T follicular helper cell (primary cell): ENCODE measurements at places on chromosomes 6 and 20.

GRCh38 chr6:951399-952181, 258.7 kb upstream of the EXOC2 start:
- no peak for DNase-seq

GRCh38 chr6:133097208-133097607, 143.9 kb upstream of the EYA4 start:
- DNase-seq, result no peak

DNA sequence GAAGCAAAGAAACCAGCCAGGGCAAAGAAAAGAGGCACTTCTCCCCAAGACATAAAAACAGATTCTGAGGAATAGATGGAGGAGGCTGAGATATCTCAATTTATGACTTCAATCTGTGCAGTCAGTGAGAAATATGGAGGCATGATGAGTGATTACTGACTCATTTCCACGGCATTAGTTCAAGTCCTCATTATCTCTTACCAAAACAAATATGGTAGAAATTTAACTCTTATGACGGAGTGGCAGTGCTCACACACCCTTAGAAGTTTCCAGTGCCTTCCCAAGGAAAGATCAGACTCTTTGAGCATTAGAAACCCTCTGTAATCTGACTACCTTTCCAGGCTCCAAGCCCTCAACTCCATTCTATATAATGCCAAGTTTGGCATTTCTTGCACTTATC, 364.1 kb downstream of the ARHGAP18 start:
- no peak for DNase-seq

DNA sequence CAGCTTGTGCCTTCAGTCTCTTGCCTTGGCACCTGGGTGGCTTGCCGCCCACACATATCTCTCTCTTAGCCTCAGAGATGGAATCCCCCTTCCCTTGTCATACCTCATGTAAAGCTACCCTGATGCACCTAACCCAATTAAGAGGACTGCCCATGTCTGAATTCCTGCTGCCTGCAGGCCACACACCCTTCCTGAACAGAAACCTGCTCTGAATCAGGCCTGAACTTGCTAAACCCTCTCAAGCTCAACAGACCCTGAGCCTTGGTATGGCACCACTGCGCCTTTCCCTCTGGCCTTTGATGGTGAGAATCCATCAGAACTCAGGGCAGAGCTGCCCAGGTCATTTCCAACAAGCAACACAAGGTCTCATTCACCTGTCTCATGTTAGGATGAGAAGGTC, 5.2 kb downstream of the RAET1G start:
- DNase-seq, result no peak

- DNase-seq, result no peak
Measured at GRCh38 chr6:31621991-31622390, 1.5 kb downstream of the PRRC2A start.

- no peak for DNase-seq
Measured at GRCh38 chr20:4147319-4147718, 132.0 kb upstream of the RNF24 start.

DNA sequence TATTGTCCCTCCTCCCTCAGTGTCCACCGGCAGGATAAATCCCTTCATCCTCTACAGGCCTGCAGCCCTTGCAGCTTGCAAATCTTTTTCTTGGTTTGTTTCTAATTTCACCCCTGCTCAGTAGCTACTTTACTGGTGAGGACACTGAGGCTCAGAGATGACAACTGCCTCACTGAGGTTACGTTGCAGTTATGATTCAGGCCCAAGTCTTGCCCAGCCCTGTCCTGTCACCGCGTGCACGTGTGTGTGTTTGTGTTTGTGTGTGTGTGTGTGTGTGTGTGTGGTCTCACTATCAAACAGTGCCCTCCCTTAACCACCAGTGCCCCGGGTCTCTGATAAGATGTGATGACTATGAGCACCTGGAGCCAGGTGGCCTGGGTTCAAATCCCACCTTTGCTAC, 21.1 kb downstream of the FAM110A start:
- DNase-seq, result no peak

- no peak for DNase-seq
Measured at GRCh38 chr6:56849896-56850295, 105.0 kb upstream of the BEND6 start.

DNA sequence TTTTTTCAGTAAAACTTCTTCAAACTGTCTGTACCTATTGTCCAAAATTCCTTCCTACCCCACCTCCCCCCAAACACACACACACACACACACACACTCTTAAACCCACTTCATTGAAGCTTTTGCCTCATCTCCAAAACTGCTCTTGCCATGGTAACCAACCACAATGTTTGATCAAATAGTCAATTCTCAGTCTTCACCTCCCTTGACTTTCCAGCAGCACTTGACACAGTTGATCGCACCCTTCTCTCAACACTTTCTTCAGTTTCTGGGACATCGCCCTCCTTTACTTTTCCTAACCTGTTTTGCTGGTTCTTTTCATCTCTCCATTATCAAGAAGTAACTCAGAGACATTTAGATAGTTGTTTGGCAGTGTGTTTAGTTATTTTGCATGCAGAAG, 71.5 kb upstream of the COL21A1 start:
- DNase-seq, result no peak

DNA sequence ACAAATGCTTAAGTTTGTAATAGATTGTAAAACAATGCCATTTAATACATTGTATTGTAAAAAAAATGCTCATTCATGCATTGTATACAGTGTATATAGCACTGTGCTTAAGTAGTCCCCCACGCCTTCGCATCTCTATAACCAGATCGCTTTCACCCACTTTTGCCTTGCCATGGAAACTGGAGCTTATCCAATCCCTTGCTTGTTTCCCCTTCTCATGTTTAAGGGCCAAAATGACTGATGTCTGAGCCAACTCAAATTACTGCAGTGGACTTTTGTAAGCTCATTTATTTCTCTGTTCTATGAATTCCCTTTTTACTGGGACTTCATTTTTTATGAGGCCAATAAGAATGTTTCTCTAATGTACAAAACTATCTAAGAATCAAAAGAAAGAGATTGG, 730.9 kb upstream of the GJE1 start:
- no peak for DNase-seq

- DNase-seq, result no peak
Measured at GRCh38 chr6:811191-811590, 118.3 kb upstream of the EXOC2 start.

- no peak for DNase-seq
Measured at GRCh38 chr20:953742-954141, 37.6 kb upstream of the ANGPT4 start.

DNA sequence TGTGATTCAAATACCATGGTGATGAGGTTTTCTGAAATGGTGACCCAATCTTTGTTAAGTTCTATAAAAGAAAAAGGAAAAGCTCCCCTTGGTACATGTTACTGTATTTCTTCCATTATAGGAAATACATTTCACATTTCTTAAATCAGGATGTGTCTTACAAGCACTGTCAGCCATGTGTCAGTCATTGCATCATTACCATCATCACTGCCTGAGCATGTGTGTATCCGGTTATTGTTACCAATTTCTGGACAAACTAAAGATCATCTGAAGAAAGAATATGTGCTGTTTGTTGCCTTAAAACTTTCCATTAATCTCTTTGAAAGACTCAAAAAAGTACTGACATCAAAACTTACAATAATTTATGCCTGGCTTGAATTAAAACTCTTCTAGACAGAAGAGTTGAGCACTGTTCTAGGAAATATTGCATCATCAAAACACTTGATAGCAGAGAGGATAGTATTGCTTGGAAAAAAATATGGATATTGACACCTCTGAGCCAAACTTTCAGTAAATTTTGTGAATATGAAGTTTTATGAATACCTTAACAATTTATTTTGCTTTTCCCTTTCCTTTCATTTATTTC, 7.1 kb upstream of the TSPYL1 start:
- no peak for DNase-seq

DNA sequence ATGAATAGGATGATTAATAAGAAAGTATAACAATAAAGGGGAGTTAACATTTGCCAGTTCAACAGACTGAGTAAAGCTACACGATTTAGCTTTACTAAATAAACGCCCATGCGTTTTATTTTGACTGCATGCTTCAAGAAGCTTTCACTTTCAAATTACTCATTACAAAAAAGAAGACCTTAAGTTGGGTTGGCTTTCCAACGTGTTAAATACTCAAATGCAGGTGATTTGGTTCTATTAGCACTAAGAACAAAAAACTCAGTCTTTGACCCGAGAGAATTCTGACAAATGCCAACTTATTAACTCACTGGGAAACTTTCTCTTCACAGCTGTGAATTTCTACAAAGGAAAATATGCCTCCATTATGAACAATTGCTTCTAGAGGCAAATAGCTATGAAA, 24.8 kb downstream of the RNF146 start:
- no peak for DNase-seq

- DNase-seq, result no peak
Measured at GRCh38 chr6:107635057-107635515, 145.2 kb downstream of the SOBP start.

GRCh38 chr20:3181270-3181669, 7.9 kb upstream of the LZTS3 start:
- DNase-seq, result no peak

GRCh38 chr6:70395301-70395672, 18.0 kb upstream of the FAM135A start:
- DNase-seq, result no peak

GRCh38 chr6:25448965-25449538, 169.9 kb downstream of the CARMIL1 start:
- no peak for DNase-seq

- DNase-seq, result no peak
Measured at GRCh38 chr6:110703906-110704594, 111.2 kb downstream of the CDK19 start.

- DNase-seq, result no peak
Measured at GRCh38 chr6:48401016-48401415, 290.0 kb upstream of the PTCHD4 start.

DNA sequence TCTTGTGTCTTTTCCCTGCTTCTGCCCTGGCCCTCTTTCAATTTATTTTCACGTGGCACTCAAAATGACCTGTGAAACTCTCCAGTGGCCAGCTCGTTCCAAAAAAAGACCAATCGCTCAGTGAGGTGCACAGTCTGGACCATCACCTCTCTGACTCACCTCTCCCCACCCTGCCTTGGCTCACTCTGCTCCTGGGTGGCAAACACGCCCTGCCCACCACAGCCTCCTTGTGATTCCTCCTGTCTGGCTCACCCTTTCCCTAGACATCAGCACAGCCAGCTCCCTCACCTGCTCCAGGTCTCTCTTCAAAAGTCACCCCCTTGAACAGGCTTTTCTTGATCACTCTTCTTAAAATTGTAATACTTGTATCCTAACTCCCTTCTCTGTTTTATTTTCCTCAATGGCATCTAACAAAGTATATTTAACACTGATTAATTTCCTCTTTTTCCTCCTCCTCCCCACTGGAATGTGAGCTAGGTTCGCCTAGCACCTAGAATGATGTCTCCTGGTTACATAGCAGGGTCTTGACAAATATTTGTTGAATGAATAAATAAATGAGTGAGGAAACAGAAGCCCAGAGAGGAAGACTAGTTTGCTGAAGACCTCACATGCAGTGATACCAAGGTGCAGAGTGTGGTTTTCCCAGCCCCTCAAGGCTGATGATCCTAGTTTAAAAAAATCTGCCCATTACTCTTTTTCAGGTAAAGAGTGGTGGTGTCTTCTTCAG, 109.0 kb downstream of the GJA10 start:
- no peak for DNase-seq

- DNase-seq, result no peak
Measured at GRCh38 chr6:14108571-14109410, 8.8 kb upstream of the CD83 start.

DNA sequence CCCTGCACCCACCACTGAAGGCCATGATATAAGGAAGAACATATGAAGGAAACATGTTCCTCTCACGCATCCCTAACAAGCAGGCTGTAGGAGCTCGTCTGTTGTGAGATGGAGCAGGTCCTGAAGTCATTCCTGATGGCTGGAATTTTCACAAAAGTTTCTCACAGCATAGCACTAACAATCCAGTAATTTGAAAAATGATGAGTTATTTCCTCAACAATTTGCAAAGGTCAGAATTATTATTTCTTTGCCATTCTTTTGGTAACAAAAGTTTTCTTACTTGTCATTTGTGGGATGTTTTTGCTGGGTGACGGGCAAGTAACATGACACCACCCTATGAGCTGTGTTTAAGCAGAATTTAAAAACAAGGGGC, 27.6 kb upstream of the FRMD1 start:
- no peak for DNase-seq
